ENCODE measurements at places on chromosomes 4 and X. TPM values are rescaled to one million over a fixed set of nuclear protein-coding genes. Genes with fewer than 3 reads are reported as not detected.

DNA sequence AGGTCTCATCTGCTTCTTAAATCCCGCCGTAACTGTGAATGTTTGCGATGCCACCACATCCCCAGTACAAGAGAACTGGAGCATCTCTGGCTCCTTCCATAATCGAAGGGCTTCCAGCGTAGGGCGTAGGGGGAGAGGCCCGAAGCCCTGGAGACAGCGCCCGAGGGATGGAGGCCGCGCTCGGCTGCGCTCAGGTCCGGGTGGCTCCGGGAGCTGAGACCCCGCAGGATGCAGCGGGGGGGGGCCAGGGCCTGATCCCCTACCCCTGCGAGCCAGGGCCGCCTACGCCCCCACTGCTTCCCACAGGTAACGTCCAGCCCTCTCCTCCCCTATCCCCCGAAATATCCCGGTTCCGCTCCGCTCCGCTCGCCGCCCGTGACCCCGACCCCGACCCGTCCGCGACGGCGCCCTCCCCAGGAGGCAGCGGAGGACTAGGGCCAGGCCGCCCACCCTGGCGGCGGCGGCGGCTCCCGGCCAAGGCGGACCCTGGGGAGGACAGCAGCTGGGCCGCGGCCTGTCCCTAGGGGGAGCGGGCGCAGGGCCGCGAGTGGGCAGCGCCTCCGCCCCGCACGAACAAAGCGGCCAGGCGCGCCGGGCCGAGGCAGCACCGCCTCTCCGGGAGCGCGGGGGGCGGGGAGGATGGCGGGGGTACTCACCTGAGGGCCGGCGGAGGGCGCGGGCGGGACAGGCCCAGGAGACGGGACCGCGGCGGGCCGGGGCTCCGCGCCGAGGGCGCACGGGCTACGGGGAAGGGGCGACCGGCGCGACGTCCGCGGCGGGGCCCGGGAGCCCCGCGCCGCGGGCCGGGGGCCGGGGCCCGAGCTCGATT lies 723 bp downstream of the WDFY3 start:
- DNase-seq = peak; percentile 21

DNA sequence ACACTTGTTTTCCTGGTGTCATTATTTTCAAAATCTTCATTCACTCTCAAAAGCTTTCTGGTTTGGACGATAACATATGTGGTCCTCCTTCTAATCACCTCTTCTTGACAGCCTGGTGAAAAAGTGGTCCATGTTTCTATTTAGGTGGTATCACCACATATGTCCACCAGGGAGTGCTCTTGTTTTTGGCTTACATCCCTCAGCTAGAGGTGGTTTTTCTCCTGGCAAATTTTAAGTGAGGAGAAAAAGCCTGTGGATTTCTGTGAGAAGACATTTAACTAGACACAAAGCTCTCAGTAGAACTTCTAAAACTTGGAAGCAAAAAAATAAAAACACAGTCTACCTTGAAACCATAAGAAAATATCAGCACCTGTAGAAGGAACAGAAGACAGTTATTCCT lies 58.0 kb upstream of the FRMPD4 start:
- no peak for DNase-seq

DNA sequence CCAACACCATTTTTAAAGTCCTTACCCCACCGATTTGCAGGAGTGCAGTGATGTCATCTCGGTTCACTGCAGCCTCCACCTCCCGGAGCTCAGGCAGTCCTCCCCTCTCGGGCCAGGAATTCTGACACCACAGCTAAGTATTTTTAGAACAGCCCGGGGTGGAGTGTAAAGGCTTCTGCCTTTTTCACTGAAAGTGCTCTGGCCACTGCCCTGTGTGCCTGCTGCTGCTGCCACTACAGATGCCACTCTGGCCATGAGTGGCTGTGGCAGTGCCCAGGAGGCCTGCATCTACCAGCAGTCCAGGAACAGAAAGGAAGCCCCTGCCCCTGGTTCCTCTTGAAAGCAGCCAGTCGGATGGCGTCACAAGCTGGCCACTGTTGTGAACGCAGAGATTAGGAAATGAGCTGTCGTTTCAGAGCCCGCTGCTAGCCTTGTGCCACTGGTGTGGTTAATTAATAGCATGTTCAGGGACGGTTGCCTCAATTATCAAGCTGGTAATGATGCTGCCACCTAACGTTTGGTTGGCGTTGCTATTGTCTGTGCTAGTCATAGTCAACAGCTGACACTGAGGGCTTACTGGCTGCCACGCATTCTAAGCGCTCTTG lies 23.6 kb upstream of the TBC1D14 start:
- peak; percentile 28 for DNase-seq

The FRMD7 gene
- total RNA-seq = not detected

The NHSL2 gene
- 2.3 TPM for total RNA-seq

The CT45A1 gene
- 34.0 TPM for total RNA-seq

Measured in Daoy (cell line).